NCI-H524 (cell line): ENCODE measurements at places on chromosomes 1 and 21.

DNA sequence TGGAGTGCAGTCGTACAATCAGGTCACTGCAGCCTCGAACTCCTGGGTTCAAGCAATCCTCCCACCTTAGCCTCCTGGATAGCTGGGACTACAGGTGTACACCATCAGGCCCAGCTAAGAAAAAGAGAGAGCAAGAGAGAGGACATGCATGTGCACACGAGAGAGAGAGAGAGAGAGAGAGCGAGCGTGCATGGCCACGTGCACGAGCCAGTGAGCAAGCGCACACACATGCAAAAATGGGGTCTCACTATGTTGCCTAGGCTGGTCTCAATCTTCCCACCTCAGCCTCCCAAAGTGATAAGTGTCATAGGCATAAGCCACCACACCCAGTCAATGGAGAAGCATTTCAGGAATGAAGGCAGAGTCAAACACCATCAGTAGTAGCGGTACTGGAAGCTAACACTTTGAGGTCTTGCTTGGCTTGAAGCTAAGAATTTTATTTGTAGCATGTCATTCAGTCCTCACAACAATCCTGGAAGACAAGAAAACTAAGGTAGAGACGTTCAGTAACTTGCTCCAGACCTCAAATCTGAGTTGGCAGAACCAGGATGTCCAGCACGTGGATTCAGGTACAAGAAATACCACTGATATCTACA, 14.5 kb downstream of the GNB1 start:
- no peak for DNase-seq

- DNase-seq, result no peak
Observed at GRCh38 chr1:32338637-32339145, 2.7 kb upstream of the MARCKSL1 start.

GRCh38 chr21:37338671-37339551, 27.7 kb upstream of the DYRK1A start:
- DNase-seq, result peak; percentile 54

DNA sequence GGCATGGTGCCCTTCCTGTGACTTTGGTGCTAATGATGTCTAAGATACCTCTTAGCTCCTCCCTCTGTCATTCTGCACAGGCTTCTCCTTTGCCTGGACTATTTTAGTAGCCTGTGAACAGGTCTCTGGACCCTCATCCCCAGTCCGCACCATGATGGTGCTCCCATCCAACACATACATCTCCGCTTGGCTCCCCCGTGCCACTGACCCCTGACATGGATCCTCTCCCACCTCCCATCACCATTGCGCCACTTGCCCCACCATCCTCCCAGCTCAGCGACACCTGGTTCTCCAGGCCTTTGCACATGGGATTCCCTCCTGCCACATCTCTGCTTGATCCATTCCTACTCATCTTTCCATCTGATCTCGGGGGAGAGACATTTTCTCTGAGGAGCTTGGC, 33.9 kb downstream of the RUNX3 start:
- DNase-seq, result no peak

DNA sequence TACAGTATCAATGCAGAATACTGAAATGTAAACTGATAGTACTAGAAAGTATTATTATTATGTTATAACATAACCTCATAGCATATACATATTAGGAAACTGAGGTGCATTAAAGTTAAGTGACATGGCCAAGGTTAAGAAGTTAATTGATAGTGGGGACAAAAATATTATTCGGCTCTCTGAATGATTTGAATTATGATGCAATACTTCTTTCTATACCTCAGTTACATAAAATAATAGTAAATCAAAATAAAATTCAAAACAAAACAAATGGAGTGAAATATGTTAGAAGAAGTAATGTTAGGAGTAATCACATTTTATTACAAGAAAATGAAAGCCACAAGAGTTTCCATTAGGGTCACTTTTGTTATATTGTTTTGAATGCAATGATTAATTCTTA, 455.2 kb downstream of the PLA2G4A start:
- DNase-seq, result no peak

DNA sequence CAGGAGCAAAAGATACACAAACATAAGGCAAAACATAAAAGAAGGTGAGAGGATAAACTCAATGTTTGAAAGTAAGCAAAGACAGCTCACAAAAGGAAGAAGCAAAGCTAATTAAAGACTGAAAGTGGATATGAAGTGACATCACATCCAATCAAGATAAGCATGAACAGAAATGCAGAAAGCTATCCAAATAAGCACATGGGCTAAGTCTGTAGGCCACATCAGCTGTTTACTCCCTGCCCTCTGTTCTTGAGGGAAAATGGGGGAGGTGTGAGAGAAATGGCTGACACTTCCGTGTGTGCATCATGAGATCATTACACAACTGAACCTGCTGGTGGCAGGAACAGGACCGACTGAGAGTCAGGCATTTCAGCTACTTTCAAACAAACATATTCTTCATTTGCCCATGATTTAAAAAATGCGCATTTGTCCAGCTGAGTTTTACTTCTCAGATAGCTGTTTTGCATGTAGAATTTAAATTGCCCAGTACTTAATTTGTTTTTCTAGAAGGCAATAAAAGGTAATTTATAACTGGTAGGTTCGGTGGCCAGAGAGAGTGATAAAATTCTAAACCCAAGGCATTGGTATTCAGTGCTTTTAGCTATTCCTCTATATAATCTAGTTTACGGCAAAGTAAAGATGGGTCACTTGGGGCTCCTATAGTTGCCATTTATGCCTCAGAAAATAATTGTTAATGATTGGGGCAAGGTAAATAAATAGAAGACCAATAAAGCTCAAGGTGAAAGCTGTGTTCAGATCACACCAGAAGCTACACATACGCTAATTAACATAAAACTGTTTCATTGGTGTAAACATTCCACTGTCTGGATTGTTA, 27.2 kb upstream of the MAN1A2 start:
- DNase-seq, result no peak
